Activated T-cell treated with anti-CD3 and anti-CD28 coated beads, Interleukin-2, amount 50 U/mL, for 48 hours (primary cell): ENCODE measurements at places on chromosomes 6 and 20.

- DNase-seq, result no peak
Observed at GRCh38 chr20:11296951-11297350, 620.7 kb upstream of the BTBD3 start.

GRCh38 chr20:41621421-41621820 is 3.2 kb upstream of the CHD6 start:
- DNase-seq, result no peak

- DNase-seq, result no peak
Observed at GRCh38 chr6:1445650-1446330, 56.4 kb downstream of the FOXF2 start.

- DNase-seq, result no peak
Observed at GRCh38 chr6:13673368-13673767, 38.3 kb downstream of the RANBP9 start.

DNA sequence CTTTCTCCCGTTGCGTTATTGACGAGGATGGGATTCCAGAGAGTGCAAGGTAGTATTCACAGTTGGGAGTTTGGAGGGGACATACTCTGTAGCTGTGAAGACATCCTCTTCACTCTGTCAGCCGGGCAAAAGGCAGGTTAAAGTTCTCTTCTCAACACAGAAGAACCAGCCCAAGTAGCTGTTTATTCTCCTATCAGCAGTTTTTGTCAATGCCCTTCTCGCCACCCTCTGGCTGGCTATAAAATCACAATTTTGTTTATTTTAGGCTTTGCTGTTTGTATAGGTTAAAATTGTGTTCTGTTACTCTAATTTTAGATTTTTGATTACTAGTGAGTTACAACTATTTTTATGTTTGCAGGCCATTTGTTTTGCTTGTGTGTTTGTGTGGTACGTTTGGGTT is 37.9 kb upstream of the MAS1 start:
- DNase-seq, result no peak

- DNase-seq, result no peak
Observed at GRCh38 chr20:43665466-43666176, 1.3 kb upstream of the MYBL2 start.

GRCh38 chr6:16436550-16436949 is 198.2 kb downstream of the GMPR start:
- no peak for DNase-seq

DNA sequence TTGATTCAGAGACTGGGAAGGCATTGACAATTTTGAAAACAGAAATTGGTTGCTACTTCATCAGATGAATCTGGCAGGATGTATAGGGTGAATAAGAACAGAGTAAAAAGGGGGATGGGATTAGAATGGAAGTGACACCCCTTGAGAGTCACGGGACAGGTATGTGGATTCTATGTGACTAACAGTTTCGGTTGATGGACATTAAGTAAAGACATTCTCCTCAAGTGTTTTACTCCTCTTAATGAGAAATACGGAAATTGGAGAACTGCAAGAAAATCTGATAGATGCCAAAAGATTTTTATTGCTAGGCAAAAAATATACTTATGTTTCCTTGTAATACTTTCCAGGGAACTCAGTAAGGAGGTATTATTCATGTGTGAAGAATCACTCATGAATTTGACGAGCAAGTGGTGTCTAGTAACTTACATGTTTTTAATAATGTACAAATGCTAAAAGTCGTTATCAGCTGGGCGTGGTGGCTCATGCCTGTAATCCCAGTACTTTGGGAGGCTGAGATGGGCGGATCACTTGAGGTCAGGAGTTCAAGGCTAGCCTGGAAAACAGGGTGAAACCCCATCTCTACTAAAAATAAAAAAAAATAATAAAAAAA is 135.8 kb downstream of the KIF16B start:
- no peak for DNase-seq

DNA sequence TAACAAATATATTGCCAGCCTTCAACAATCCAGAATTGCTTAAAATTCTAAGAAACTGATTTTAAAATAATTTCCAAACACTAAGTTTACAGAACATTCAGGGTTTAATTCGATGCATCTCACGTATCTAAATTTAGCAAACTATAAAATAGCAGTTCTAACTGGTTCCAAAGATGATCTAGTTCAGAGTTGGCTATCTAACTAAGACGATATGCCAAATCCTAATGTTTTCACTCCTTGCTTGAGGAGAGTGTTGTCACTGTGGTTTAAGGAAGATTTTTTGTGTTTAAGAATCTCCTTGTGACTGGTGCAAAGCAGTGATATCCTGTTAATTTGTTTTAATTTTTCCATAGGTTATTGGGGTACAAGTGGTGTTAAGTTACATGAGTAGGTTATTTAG is 311.5 kb upstream of the ID4 start:
- DNase-seq, result no peak

DNA sequence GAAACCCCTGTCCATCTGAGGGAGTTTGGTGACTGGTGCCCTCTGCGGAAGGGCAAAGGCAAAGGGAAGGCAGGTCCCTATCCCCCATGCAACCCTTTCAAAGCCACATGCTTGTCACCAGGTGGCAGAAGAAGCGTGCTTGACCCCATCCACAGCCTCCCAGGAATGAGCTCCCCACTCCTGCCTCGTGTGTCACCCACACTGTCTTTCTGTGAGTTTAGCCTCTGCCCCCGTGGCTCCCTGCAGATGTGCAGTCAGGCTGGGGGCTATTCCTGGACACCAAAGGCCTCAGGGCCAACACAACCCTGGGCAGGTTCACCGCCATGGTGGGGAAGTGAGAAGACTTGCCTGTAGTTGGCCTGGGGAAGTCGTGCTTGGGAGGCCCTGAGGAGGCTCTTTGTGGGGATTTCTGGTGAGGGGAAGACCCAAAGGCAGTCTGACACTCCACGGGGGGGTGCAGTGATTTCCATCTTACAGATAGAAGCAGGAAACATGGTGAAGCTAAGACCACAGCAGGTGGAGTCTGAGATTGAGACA is 16.6 kb upstream of the PCMTD2 start:
- no peak for DNase-seq

DNA sequence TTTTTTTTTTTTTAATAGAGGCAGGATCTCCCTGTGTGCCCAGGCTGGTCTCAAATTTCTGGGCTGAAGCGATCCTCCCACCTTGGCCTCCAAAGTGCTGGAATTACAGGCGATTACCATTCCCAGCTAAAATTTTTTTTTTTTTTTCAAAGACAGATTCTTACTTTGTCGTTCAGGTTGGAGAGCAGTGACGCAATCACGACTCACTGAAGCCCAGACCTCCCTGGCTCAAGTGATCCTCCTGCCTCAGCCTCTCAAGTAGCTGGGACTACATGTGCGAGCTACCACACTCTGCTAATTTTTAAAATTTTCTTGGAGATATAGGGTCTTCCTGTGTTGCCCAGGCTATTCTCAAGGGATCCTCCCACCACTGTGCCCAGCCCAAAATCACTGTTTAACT is 58.0 kb upstream of the MYO6 start:
- DNase-seq, result no peak

- DNase-seq, result no peak
Observed at GRCh38 chr6:130466748-130467061, 100.9 kb downstream of the TMEM200A start.

DNA sequence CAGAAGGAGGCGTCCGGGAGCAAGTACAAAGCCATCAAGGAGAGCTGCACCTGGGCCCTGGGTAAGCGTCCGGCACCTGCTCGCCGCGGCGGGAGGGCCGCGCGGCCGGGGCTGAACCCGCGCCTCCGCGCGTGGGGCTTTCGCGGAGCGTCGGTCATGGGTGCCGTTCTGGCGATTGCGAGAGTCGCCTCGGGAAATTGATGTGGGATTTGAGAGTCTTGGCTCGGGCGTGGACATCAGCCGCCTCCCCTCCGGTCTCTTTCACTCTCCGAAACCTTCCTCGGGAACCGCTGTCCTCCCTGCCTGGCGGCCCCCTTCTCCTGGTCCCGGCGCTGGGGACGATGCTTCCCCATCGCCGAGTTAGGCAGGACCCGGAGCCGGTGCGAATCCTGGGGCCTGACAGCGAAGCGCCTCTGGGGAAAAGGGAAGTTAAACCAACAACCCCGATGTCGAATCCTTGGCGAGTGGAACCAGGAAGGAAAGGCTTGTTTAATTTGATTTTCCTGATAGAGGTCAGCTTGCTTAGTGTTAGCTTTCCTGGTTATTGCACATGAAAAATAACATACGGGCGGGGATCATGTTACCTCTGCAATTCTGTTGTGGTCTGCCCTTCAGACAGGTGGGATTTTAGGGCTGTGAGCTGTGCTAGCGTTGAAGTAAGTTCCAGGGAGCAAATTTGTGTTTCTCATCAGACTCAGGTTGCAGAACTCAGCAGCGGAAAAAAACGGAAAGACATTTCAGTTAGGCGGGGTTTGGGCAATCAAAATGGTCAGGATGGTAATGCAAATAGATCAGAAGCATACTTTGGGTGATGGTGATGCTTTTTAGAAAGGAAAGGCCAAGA is 594 bp downstream of the ARFGEF3 start:
- peak; percentile 19 for DNase-seq
